ENCODE measurements at places on chromosomes 1 and 21. TPM values are rescaled to one million over a fixed set of nuclear protein-coding genes. Genes with fewer than 3 reads are reported as not detected.

GRCh38 chr1:12539705-12540579 is 78.1 kb downstream of the DHRS3 start:
- DNase-seq, result peak; percentile 88

- no peak for DNase-seq
Measured at GRCh38 chr1:226487921-226488320, 60.6 kb upstream of the STUM start.

DNA sequence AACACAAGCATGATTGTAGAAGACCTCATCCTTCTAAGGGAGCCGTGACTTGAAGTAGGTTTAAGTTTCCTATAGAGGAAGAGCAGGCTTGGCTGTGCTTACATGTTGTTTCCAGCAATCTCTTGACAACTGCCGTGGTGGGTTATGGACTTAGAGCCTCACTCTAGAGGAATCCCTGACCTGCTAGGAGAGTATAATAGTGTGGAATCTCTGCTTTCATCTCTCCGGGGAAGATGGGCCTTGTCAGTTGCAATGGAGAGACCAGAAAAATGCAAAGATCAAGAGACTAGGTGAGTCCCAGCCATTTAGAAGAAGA is 137.6 kb downstream of the MIS18A start:
- DNase-seq, result no peak

DNA sequence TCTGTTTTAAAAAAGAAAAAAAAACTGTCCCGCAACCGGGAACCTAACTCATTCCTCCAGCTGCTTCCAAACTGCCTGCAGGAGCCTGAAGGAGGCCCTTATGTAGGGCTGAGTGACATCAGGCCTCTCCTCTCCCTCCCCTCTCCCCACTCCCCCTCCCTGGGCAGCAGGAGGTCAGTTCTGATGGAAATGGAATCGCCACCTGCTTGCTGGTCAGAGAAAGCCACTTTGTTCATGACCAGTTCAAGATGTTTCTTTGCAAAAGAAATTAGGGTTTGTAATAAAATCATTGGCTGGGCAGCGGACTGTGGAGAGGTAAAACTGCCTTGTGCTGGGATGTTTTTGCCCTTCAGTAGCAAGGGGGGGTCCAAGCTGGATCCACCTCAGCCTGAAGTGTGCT is at the start of gene MAP1LC3C:
MAP1LC3C (minus strand) TSS at position 73 of the 400 bp plus-strand sequence. CDS start 90 bp downstream, outside the sequence.
- DNase-seq, result no peak

GRCh38 chr1:243944429-243945160 is 94.6 kb upstream of the AKT3 start:
- DNase-seq, result no peak

DNA sequence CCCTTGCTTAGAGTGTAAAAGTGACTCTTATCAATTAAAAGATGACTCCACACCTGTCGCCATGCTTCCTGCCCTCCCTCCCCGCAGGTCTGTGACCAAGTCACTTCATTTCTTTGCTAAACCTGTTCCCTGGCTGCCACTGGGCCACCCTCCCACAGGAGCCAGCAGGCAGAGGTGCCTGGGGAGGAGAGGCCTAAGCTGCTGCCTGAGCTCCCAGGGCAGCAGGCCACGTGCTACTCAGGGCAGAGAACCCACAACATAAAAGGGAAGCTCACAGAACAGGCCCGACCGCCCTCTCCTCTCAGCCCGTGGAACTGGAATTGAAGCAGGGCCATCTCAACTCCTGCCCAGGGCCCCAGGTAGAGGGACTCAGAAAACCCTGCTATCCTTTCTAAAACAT is 4.9 kb downstream of the C1orf198 start:
- no peak for DNase-seq

ADAMTS1 gene
- total RNA-seq, result 96.8 TPM

CFAP107 gene
- not detected for total RNA-seq

PRRX1 gene
- total RNA-seq, result 163 TPM

RPE65 gene
- total RNA-seq, result not detected

DYNLT5 gene
- total RNA-seq, result 1.3 TPM

CFHR3 gene
- 0.61 TPM for total RNA-seq

S100B gene
- total RNA-seq, result 1.8 TPM

TRIM67 gene
- not detected for total RNA-seq
